Prostate gland (tissue), 2 donors: ENCODE measurements at places on chromosomes 5 and 9.

GRCh38 chr9:121240472-121241135 lies 27.4 kb upstream of the GSN start:
- no peak for DNase-seq

DNA sequence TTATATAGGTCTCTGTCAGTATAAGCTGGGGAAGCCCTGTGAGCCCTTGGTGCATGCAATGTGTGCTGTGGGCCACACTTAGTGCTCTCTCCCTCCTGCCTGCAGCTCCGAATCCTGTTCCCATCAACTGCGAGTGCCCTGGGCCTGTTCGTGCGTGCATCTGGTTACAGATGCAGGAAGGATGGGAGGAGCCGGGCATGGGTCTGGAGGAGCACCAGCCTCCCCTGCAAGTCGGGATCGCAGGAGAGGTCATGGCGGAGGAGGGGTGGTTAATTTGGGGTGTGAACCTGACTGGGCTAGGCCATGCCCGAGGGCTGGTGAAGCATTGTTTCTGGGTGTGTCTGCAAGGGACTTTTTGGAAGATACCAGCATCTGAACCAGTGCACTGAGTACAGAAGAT lies 274.6 kb upstream of the IRX4 start:
- no peak for DNase-seq

DNA sequence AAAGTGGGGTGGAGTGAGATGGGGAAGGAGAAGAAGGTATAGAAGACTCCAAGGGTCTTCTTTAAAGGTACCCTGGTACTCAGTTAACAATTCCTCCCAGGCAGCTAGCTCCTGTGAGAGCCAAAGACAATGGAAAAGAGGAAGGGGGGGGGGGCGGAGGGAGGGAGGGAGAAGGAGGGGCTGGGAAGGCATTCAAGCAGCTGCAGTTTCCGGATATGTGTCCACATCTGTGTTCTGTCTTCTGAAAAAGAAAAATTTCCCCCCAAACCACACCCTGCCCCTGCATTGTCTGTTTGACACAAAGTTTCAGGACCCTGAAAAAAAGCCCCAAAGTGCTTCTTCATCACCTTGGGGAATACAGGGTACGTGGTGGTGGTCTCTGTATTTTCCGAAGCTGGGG lies 11.1 kb downstream of the SPRY4 start:
- DNase-seq: no peak

GRCh38 chr5:32027717-32028458 lies 146.2 kb downstream of the GOLPH3 start:
- DNase-seq: peak; percentile 76

- no peak for DNase-seq
These were observed 1.3 kb downstream of the GPR150 start for GRCh38 chr5:95620870-95621838.

DNA sequence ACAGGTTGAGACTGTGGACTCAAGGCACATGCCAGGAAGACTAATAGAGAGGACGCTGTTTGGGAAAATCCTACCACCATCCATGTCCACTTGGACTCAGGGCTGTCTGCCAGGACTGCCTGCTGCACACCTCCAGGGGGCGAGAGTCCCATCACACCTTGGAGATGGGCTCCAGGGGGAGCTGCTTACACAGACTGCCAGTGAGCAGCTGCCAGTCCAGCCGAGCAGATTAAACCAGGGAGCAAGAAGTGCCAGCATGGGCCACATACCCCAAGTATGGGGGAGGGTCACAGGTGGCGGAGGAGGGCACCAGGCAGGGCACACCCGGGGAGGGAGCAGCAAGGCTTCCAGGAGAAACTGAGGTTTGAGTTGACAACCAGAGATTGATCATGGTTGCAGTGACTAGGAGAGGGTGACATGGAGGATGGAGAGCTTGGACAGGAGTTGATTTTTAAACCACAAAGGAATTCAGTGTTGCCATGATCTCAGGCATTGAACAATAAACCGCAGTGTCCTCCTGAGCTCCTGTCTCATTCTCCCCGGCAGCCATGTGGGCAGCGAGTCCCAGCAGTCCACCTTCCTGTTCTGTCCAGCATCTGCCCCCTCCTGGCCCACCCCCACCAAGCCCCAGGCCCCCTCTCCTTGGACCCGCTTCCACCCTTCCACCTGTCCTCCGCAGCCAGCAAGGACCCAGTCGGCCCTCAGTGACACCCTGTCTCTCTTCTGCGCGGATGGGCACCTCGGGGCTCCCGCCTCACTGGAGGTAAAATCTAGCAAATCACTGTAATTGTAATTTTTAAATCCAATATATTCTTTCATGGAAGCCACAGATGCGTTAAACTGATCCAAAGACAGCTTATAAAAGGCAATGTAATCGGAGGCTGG lies 3.1 kb upstream of the VAV2 start:
- no peak for DNase-seq

- DNase-seq: no peak
These were observed 112.3 kb downstream of the PCSK1 start for GRCh38 chr5:96320797-96321196.

DNA sequence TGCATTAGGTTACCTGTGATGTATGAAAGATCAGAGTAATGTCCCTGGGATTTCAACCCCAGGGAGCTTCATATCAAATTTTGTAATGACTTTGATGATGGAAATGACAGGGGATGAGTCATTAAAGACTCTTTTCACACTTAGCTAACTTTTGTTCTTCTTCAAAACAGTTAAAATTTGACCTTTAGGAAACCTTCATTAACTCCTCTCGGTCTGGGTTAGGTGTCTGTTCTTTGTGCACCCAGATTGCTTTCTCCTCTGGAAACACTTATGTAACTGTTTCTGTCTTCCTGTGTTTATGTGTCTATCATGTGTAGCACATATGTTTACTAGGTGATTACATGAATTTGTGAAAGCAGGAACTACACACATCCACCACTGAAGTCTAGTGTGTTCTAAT lies 1.6 kb downstream of the SRFBP1 start:
- no peak for DNase-seq

DNA sequence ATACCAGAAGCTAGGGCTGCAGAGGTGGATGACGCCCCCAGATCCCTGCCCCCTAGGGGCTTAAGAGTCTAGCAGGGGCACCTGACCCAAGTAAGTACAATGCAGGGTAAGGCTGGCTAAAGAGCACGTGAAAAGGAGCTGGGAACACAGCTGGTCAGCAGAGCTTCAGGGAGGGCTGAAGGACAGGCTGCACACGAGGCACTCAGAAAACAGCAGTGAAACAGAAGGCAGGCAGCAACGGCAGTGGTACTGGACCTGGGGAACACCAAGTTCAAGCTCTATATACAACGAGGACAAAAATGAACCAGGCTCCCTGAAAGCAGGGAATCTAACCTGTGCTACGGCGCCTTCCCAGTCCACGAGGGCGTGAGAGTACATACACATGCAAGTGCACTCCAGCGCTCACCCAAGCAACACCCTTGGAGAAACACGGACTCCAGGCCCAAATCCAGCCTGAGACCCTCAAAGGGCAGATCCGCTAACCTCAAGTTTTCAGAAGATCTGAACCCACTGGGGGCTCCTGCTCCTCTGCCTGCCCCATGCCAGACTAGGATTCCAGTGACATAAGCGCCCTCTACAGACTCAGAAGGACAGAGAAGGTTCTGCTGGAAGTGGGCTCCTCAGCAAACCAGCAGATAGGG lies 57.4 kb downstream of the PSMB7 start:
- no peak for DNase-seq

- DNase-seq: no peak
These were observed 32.7 kb upstream of the SPARC start for GRCh38 chr5:151719228-151720000.

DNA sequence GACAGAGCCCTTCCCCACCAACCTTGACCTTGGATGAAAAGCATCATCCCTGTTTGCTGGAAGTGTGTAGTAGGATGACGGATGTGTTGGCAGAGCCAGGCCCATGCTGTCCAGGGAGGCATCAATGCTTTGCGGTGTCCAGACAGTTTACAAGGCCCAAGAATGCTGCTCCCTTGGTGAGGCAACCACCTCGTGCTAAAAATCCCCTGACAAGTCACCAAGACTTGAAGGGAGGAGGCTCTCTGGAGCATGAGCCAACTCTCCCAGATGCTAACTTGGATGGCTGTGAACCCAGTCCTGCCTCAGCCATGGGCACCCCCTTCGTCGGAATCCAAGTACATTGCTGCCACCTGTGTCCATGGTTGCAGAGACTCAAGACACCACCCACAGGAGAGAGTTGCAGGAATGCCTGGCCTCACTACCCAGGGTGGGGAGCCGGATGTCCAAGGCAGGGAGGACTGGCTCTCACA lies 9.5 kb upstream of the NKD2 start:
- no peak for DNase-seq

- DNase-seq: no peak
These were observed 117.8 kb downstream of the MAST4 start for GRCh38 chr5:66713998-66714397.

- no peak for DNase-seq
These were observed 273.9 kb upstream of the ADAMTS16 start for GRCh38 chr5:4866131-4866659.

DNA sequence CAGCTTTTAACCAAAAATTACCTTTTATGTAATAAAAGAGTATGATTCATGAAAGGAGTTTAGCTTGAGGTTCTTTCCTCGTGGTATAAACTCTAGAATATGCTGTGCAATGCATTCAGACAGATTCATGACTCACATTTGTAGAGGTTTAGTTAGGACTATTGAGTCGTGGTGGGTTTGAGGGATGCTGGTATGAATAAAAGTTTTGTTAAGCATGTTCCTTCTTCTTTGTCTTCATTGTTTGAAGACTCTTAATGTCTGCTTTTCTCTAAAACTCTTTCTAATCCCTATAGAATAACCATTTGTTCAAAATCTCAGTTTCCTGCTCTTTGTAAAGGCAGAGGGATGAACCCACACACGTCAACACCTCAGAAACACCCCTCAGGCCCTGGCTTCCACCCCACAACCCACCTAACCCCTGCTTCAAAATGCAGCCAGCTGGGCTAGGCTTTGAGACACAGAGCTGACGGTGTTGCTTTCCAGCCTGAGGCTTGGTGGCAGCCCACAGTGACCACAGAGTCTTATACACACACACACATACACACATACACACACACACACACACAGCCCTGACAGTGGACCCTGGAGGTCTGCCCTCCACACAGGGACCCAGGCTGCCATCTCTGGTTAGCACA lies 69.0 kb upstream of the IRX1 start:
- no peak for DNase-seq

DNA sequence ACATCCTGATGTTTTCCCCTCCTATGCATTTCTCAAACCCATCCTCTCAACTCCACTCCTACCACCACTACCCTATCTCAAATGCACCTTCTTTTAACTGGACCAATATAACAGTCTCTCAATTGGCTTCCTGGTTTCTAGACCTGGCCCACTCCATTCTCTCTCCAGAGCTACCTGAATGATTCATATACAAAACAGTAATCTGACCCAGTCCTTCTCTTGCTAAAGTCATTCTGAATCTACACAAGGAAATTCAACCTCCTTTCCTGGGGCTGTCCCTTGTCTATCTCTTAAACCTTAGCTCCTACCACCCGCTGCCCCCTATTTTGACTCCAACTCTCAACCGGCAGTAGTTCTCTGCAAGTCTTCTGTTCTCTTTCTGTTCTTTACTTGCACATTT lies 97.2 kb downstream of the PCSK1 start:
- DNase-seq: no peak

GRCh38 chr9:20084125-20084524 lies 295.3 kb upstream of the SLC24A2 start:
- DNase-seq: no peak

DNA sequence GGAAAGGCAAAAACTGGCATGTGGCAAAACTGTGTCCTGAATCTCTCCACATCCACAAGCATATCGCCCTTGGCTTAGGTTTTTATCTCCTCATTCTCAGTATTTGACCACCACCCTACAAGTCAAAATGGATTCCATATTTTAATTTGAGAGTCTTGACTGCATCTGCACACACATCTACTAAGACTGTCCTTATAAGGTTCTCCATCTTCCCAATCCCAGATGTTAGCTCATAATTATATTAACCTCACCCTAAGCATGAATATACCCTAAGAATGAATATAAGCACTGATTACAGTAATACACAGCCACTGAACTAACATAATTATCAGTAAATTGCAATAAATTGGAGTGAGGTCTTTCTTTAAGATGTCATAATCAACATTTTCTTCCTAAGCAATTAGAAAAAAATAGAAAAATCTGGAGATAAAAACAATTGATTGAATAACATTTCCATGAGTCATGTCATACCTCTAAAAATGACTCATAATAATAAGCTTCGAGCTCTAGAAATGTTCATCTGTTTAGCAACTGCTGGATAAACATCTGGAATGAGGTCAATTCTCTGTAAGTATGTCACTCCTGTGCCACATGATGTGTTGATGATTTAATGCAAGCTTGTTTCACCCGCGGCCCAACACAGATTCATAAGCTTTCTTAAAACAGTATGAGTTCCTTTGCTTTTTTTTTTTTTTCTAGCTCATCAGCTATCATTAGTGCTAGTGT lies 39.9 kb upstream of the PAM start:
- DNase-seq: no peak

DNA sequence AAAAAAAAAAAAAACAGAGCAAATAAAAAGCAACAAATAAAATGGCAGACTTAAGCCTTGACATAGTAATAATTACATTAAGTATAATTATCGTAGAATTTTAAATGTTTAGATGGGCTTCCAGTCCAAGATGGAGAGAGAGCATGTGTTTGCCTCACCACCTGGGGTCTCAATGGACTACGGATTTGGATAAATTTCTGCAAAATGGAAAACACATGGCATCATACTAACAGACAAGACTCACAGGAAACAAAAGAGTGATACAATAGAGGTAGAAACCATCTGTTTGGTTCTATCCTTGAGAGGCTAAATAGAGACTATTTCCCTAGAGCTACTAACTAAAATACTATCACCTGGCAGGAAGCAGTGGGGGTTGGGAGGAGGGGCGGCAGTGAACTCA lies 144.3 kb downstream of the MUSK start:
- DNase-seq: no peak

- DNase-seq: no peak
These were observed 348.8 kb downstream of the TRPM3 start for GRCh38 chr9:70772601-70773000.

- DNase-seq: no peak
These were observed 93.9 kb downstream of the EFNA5 start for GRCh38 chr5:107576736-107577393.

DNA sequence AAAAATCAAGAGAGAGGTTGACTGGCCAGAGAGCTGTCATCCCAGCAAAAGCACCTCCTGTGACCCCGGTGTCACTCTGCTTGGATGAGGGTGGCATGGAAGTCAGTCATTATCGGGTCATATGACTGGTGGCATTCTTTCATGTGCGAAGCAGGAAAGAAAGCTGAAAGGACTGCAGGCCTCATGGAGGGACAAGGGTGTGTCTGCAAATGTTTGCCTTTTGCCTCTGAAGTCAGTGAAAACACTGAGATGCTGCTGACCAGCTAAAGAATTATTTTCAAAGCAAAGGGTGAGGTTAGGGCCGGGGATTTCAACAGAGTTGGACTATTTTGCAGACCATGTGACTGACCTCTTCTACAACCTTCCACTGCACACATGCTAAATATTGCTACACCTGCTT lies 298.3 kb downstream of the CSNK1G3 start:
- DNase-seq: no peak

DNA sequence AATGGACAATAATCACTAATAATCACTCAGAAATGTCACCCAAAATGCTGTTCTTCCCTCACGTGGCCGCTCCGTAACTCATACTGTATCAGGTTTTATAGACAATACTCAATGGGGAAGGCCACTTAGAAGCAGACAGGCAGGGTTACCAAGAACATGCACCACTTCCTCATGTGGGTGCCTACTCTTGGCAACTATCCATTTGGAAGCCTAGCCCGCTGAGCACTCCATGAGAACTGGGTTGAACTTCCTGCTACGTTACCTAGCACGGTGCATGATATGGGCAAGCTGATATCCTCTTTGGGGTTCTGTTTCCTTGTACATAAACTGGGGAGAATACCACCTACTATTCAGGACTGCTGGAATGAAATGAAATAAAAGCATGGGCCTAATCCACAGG lies 14.3 kb downstream of the DAP start:
- DNase-seq: peak; percentile 66
